ENCODE measurements at places on chromosomes 4 and X. TPM values are rescaled to one million over a fixed set of nuclear protein-coding genes. Genes with fewer than 3 reads are reported as not detected.

Gene KIAA0232
- 14.7 TPM for total RNA-seq

- no peak overlapping the region for H3K27ac ChIP-seq
- H3K4me3 ChIP-seq = no peak overlapping the region
- no peaks in the 10 kb centered on the region for H3K36me3 ChIP-seq
These were observed 157.1 kb downstream of the AMELX start for GRCh38 chrX:11450354-11450753.

Gene SHROOM3
- total RNA-seq = 0.10 TPM

DNA sequence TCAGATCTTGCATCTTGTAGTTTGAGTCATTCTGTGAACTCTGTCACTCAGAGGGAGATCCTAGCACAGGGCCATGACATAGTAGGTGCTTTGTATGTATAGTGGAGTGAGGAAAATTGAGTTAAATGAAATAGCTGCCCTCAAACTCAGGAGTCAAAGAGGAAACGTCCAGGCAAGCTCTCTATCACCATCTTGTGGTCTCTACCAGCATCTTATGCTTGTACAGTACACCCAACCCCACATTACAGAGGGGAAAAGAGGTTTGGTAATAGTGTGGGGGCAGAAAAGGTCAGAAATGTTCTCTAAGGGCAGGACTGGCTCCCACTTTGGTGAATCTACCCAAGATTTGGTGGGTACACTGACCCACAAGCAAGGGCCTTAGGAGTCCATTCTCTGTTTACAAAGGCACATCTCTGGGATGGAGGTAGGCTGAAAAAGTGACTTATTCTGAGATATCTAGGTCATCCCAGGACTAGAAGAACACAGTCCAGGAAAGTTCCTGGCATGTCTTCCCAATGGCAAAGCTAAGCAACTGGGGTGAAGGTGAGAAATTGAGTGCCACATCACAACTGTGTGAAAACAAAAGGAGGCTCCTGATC is 131.8 kb downstream of the OR13H1 start:
- H3K4me1 ChIP-seq = no peaks in the 10 kb centered on the region
- H3K36me3 ChIP-seq = no peaks in the 10 kb centered on the region
- H3K27me3 ChIP-seq = no peaks in the 10 kb centered on the region
- no peak overlapping the region for H3K27ac ChIP-seq

DNA sequence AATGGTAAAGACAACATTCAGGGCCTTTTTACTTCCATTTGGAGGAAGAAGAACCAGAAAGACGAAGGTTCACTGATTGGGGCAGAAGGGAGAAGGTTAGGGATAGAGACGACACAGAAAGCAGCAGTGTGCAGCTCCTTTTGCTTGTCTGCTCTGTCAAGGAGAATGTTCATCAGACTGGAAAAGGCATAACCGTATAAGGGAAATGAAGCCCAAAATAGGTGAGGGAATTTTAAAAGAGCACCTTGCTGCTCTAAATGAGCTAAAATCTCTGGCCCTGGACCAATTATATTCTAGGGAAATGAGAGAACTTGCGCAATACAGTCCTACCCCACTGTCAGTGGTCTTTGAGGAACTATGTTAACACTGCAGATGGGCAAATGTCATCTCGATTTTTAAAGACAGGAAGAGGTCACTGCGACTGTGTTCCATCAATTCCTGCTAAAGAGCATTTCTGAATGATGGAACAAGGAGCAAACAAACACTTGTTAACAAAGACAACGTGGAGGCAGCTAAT is 909.8 kb upstream of the FTHL17 start:
- no peaks in the 10 kb centered on the region for H3K4me1 ChIP-seq
- H3K27me3 ChIP-seq = no peaks in the 10 kb centered on the region
- H3K36me3 ChIP-seq = no peaks in the 10 kb centered on the region
- DNase-seq = no peak
- H3K27ac ChIP-seq = no peak overlapping the region

Gene GPR119
- not detected for total RNA-seq

Gene SPIN2A
- 0.30 TPM for total RNA-seq

Measured in activated naive CD8-positive, alpha-beta T cell treated with anti-CD3 and anti-CD28 coated beads for 36 hours (primary cell).